ENCODE measurements at places on chromosomes 5 and 9.

GRCh38 chr5:94209272-94209671, 409.1 kb downstream of the KIAA0825 start:
- DNase-seq, result no peak

- peak; percentile 32 for DNase-seq
Measured at GRCh38 chr9:127589955-127590370, 22.1 kb upstream of the STXBP1 start.

GRCh38 chr9:18343784-18344183, 130.2 kb upstream of the ADAMTSL1 start:
- DNase-seq, result no peak

DNA sequence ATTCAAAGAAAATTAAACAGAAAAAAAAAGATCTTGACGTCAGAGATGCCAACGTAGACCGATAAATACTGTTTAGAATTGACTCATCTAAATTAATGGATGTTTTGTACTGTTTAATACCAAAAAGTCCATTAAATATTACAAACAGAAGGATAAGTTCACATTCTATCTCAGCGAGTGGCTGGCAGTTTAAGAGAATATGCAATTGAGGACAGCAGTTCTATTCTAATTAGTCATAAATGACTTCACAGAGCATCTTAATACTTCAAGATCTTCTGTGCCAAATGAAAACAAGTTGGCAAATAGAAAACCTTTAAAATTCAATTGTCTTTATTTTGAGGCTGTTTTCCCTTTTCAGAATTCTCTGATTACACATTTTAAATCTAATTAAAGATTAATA, 326.6 kb upstream of the NREP start:
- no peak for DNase-seq

DNA sequence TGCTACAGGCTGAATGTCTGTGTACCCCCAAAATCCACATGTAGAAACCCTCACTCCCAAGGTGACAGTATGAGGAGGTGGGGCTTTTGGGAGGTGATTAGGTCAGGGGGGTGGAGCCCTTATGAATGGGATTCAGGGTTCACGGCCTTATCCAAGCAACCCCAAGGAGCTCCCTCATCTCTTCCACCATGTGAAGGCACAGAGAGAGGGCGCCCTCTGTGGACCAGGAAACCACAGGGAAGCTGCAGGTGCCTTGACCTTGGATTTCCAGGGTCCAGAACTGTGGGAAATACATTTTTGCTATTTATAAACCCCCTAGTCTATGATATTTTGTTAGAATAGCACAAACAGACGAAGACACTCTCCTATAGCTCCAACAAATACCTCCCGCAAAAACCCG, 53.6 kb upstream of the IRX2 start:
- DNase-seq, result no peak

DNA sequence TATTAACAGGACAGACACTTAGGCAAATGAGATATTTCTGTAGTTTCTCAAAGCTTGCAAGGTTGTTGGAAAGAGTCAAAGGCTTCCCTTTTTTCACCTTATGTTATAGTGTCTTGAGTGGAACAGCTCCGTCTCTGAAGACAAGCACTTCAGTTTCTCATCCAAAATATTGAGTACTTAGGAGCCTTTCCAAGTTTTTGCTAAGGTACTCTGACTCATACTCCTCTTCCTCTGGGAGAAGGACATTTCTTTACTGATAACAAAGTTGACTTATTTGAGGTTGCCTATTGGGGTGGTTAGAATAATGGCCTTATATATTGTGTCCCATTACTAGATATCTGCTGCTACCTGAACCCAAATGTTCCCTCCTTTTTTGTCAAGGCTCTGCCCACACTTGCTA, 869.6 kb downstream of the MAT2B start:
- DNase-seq, result no peak

GRCh38 chr5:174284873-174285272, 239.4 kb downstream of the NSG2 start:
- no peak for DNase-seq

GRCh38 chr9:137160716-137161557, 8.9 kb downstream of the LRRC26 start:
- DNase-seq, result no peak

GRCh38 chr9:87167161-87167560, 219.9 kb upstream of the GAS1 start:
- DNase-seq, result no peak

GRCh38 chr9:74120061-74120460, 377.1 kb upstream of the RORB start:
- DNase-seq, result no peak

GRCh38 chr5:33489481-33490067, 48.8 kb downstream of the TARS1 start:
- DNase-seq, result no peak

GRCh38 chr5:6686915-6687409, 26.3 kb upstream of the TENT4A start:
- DNase-seq, result no peak

DNA sequence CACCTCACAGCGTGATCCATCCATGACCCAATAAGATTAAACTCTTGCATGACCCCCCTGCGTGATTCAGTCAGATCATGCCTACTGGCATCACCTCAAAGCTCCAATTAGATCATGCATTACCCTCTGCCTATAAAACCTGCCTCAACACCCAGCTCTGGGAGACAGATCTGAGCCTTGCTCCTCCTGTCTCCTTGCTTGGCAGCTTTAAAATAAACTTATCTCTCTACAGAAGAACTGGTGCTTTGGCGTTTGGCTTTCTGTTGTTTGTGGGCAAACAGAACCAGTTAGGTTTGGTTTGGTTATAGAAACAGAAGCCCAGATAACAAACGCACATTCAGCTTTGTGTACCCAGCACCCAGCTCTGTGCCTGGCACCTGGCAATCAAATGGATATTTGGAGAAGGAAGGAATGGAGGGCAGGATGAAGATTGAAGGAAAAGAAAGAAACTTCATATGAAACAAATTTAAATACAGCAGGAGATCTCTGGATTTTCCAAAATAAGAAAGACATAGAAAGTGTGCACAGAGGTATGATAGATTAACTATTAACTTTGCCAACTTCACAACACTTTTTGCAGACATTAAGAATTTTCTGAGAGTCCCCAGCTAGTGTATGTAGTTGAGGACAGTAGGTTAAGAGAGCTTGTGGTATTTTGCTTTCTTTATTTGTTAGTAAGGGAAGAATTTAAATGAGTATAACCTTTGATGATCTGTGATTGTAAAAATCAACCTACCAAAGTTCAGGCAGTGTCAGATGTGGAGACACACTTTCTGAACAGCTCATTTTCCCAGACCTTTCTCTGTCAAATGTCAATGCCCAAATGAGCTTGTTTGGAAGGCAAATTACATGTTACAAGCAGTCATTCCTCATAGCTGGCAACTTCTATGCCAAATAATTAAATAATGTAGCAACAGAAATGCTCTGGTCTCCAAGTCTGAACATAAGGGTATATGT, 102.1 kb upstream of the ASTN2 start:
- no peak for DNase-seq

DNA sequence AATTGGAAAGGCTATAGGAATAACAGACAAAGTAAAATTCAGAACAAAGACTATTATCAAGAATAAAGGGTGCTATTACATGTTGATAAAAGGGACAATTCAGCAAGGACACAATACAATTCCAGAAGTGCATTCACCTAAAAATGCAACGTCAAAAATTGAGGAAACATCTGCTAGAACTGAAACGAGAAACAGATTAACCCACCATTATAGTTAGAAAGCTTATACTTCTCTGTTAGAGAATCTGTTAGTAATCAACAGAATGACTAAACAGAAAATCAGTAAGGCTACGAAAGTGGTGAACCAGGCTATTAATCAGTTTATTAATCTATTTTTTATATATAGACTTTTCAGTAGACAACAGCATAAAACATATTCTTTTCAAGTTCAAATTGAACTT, 14.8 kb downstream of the FCN1 start:
- no peak for DNase-seq

DNA sequence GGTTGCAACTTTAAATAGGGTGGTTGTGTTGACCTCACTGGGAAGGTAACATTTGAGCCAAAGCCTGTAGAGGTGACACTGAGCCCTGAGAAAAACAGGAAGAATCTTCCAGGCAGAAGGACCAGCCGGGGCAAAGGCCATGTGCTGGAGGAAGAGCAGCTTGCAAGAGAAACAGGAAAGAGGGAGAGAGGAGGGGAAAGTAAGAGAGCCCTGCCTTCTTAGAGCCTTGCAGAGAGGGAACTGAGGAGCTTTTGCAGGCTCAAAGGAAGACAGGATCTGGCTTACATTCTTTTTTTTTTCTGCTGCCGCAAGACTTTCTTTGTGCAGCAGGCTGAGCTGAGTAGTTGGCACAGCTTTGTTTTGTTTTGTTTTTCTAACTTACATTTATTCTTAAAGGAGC, 17.4 kb downstream of the C9orf153 start:
- no peak for DNase-seq

- no peak for DNase-seq
Measured at GRCh38 chr9:131319486-131319885, 30.0 kb downstream of the PLPP7 start.

- DNase-seq, result no peak
Measured at GRCh38 chr5:105397749-105398148, 1835.2 kb upstream of the NUDT12 start.

DNA sequence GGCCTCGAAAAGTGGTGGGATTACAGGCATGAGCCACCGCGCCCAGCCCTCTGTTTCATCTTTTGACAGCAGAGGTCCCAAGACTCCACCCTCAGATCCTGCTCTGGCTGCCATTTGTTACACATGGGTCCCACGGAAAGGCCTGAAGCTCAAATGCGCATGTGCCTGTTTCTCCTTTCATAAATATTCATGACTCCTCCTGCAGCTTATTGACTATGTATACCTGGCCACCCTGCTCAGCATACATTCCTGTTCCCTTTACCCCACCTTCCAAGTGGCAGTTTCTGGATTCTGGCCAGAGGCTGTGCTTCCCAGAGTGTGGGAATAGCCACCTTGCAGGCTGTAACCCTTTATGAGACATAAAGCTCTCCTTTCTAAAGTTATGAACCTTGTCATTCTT, 46.5 kb downstream of the AUH start:
- DNase-seq, result no peak

DNA sequence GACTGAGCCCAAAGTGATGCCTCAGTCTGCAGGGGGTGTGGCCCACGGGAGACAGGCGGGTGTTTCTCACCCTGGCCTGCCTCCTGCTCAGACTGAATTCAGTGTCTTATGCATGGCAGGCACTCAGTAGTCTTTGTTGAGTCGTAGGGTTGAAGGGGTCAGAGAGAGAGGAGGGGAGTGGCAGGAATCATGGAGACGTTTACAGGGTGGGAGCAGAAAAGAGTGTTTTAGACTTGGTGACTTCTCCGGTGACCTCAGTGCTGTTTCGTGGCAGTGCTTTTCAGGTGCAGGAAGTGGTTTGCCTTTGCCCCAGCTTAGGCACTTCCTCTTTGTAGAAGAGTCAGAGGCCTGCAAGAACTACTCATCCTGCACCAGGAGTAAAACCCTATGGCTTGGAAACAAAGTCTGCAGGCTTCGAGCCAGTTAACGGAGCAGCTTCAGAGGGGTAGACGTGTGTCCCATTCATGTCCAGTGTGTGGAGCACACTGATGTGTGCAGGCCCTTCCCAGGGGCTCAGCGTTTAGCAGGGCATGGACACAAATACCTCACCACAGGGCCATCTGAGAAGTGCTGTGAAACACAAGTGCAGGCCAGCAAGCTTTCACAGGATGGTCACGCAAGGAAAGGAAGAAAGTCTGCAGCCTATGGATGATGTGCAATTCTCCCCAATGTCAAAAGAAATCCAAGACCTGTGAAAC, 24.5 kb upstream of the SEMA4D start:
- DNase-seq, result peak; percentile 84

GRCh38 chr5:66010476-66010875, 84.1 kb downstream of the ERBIN start:
- DNase-seq, result peak; percentile 35

DNA sequence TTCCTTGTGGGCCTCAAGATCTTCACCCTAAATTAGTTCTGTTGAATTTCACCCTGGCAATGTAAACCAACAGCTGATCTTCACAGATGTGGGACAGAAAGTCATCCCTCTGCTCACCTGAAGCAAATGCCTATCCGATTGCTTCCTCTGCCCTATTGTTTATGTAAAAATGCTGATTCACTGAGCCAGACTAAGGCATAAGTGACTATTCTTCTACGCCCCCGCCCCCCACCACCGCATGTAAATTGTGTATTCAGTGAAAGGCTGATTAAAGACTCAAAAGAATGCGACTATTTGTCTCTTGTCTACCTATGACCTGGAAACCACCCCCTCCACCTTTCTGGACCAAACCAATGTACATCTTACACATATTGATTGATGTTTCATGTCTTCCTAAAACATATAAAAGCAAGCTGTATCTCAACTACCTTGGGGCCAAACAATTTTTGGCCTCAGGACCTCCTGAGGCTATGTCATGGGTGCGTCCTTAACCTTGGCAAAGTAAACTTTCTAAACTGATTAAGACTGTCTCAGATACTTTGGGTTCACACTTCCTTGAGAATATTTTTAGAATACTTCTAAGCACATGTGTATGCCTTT, 129.7 kb upstream of the BOD1 start:
- DNase-seq, result no peak

- DNase-seq, result no peak
Measured at GRCh38 chr5:83400241-83400640, 71.3 kb upstream of the VCAN start.

GRCh38 chr9:4855841-4856240, 63.1 kb downstream of the RCL1 start:
- DNase-seq, result no peak

- no peak for DNase-seq
Measured at GRCh38 chr5:42522783-42523182, 99.5 kb downstream of the GHR start.

GRCh38 chr5:66894480-66895240, 298.5 kb downstream of the MAST4 start:
- no peak for DNase-seq

GRCh38 chr5:93532370-93532769, 48.6 kb downstream of the NR2F1-AS1 start:
- no peak for DNase-seq

DNA sequence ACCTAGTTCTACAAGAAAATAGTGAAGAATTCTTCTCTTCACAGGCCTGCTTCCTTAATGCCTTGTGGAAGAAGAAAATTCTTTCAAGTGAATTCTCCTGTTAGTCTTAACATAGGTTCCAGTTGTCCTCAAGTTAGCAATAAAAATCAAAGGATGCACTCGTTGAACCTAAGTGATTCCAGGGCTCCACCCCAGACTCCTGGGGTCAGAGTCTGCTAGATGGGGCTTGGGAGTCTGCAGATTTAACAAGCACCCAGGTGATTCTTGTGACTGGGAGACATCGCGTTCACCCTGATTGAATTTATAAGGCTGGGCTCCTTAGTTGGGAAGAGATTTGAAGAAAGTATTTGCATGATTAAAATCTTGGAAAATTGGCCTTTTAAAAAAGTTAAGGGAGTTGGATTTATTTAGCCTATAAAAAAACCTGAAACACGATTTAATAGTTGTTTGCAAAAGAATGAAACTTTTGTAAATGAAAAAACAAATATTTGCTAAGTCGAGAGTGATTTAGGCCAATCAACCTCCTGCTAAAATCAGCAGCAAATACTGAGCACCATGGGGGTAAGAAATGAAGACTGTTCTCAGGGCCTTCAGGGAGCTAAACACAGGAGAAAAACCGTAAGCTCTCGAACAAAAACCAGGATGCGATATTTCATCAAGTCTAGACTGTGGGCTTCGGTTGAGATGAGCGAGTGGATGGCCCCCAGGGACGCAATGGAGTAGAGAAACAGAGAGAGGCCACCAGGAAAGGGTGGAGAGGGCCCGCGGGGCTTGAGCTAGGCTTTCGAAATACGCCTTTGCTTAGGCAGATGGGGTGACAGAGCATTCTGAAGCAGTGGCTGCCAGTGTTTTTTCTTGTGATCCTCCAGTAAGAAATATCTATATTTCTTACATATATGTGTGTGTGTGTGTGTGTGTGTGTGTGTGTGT, 86.9 kb upstream of the TTC23L start:
- no peak for DNase-seq

All from CD4-positive, alpha-beta T cell treated with Interleukin-4 for 1 hour (primary cell).